ENCODE measurements at places on chromosomes 7 and 10.

DNA sequence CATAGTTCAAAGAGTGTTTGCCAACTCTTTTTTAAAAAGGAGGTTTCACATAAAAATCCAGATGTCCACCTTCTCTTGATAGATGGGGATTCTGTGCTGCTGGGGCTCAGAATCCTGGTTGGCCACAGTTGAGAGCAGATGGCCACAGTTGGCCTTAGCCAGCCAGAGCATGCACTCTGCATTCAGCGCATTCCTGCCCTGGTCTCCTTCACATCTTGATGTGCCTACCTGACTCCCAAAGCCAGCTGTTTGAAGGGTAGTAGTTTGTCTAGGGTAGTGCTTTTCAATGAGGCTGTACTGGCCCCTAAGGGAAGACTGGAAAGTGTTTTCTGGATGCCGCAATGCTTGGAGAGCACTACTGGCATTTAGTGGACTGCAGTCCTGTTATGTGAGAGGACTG is 208.1 kb upstream of the HDAC9 start:
- no peak for DNase-seq

- no peak for DNase-seq
These were observed 198.5 kb upstream of the KCTD7 start for GRCh38 chr7:66430164-66430545.

GRCh38 chr7:2271273-2272026 is 29.4 kb downstream of the NUDT1 start:
- peak; percentile 40 for DNase-seq

GRCh38 chr7:114334989-114335388 is 79.6 kb upstream of the FOXP2 start:
- DNase-seq: no peak

GRCh38 chr10:37952043-37952755 is 24.2 kb downstream of the ZNF25 start:
- DNase-seq: no peak

GRCh38 chr10:34151481-34151880 is 663.6 kb downstream of the PARD3 start:
- no peak for DNase-seq

GRCh38 chr10:121804460-121804859 is 123.4 kb downstream of the ATE1 start:
- DNase-seq: no peak

DNA sequence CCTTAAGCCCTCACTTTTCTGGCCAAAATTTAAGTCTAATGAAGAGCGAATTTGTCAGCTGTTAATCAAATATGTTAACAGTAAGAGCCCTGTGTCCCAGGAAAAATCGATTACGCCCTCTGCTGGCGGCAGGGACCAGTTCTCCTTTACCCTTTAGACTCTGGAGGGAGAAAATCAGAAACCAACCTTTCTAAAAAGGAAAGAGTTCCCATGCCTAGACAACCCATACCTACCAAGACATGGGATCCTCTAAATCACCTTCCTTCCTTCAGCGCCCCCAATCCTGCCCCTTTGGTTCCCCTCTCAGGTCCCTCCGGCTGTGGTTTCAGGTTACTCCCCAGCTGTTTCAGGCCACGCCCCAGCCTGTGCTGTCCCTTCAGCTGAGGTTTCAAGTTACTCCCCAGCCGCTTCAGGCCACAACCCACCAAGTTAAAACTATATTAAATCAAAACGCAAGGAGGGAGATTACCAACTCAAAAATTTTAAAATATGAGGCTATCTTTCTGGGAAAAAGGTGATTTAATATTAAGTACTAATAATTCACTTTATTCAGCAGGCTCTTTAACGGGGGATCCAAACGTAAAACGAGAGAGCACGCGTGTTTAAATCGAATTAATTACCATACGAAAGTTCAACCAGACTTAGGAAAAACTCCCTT is 1.4 kb upstream of the AKR1B15 start:
- peak; percentile 40 for DNase-seq

GRCh38 chr7:16092711-16093110 is 328.6 kb downstream of the CRPPA start:
- no peak for DNase-seq

DNA sequence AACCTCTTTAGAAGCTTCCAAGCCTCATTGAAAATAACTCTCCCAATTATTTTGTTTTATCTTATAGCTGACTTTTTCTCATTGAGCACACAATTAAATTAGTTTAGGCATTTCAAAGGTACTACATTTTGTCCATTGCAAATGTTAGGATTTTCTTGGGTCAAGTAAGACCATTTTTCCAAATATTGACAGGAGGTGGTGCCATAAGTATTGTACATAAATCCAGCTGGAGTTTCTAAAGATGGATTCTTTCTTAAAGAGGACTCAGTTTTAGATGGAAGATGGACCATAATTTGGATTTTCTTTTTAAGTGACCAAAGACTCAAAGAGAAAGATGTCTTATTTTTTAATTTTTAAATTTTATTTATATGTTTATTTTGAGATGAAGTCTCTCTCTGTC is 12.3 kb upstream of the OPN4 start:
- no peak for DNase-seq

Measured in D721Med (cell line).